ENCODE measurements at places on chromosomes 4 and X. TPM values are rescaled to one million over a fixed set of nuclear protein-coding genes. Genes with fewer than 3 reads are reported as not detected.

ELF4 gene
- 19.2 TPM for total RNA-seq

SSX2B gene
- total RNA-seq, result not detected

DNA sequence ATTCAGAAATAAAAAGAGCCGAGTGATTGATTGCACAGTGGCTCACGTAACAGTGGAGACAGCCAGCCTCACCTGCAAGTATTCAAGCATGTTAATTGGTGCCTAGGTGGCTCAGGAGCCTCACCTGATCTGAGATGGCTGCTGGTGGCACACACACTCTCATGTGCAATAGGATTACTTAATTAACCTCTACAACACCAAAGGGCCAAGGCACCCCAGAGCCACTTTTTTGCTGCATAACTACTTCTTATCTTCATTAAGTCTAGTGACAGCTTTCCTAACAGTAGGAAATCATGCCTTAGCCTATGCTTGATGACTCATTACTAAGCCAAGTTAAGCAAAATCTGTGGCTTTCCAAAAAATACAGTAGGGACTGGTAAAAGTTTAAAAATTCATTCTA is 117.3 kb upstream of the NOCT start:
- H3K36me3 ChIP-seq, result no peaks in the 10 kb centered on the region
- H3K27ac ChIP-seq, result peak overlapping the region; percentile 64
- no peaks in the 10 kb centered on the region for H3K27me3 ChIP-seq
- H3K4me1 ChIP-seq, result peaks cover 26% of the 10 kb centered on the region
- H3K4me3 ChIP-seq, result peak overlapping the region; percentile 51

DNA sequence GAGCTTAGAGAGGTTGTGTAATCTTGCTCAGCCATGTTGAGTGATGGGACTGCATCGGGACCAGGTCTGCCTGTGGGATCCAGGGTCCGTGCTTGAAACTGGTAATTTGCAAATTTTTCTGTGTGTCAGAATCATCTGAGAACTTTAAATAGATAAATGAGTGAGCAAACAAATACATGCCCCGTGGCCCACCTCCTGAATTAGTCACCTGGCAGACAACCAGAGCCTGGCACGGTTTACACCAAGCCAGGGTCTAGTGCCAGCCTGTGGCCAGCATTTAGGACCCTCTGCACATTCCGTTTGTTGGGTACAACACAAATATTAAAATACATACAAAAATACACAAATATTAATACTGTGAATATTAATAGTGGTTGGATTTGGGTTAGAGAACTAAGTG is 90.6 kb upstream of the STOX2 start:
- no peaks in the 10 kb centered on the region for H3K4me1 ChIP-seq
- H3K36me3 ChIP-seq, result no peaks in the 10 kb centered on the region
- H3K27me3 ChIP-seq, result no peaks in the 10 kb centered on the region
- H3K27ac ChIP-seq, result no peak overlapping the region
- DNase-seq, result no peak

DNA sequence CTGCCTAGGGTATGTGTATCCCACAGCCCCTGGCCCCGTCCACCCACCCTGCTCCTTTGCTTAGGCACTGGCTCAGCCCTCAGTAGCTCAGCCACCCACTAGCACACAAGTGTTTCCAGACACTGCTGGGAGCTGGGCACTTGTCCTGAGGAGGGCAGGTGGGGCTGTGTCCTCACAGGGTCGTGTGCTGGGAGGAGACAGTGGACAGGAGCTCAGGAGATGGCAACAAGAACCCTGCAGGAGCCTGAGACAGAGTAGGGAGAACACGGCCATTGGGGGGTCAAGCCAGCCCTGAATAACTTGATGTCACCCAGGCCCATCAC is 5.5 kb upstream of the CPLX1 start:
- H3K4me3 ChIP-seq, result no peak overlapping the region
- H3K27me3 ChIP-seq, result peaks cover 25% of the 10 kb centered on the region
- no peaks in the 10 kb centered on the region for H3K36me3 ChIP-seq
- no peak for DNase-seq

All from GM23248 (cell line).